Stomach (tissue), 19 donors: ENCODE measurements at places on chromosomes 7 and 10. TPM values are rescaled to one million over a fixed set of nuclear protein-coding genes. Genes with fewer than 3 reads are reported as not detected.

DNA sequence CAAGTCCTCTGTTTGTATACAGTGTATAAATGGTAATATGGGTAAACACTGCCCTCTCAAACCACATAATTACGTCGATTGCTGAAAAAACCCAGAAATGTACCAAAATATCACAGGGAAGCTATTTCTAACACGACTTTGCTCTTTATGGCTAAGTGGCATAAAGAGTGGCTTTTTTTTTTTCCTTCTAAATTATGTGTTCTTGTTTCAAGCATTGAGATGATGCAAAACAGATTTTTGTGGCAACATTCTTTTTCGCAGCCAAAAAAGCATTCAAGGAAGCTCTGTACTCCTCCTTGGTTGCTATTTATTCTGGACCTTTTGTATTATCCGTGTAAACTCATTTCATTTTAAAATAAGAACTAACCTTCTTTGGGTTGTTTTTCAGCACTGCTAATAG, 138.9 kb downstream of the VTI1A start:
- H3K4me1 ChIP-seq: no peaks in the 10 kb centered on the region
- no peak overlapping the region for H3K27ac ChIP-seq
- H3K4me3 ChIP-seq: no peak overlapping the region
- no peaks in the 10 kb centered on the region for H3K27me3 ChIP-seq

- no peak overlapping the region for H3K4me3 ChIP-seq
- H3K4me1 ChIP-seq: peaks cover 14% of the 10 kb centered on the region
- no peak for DNase-seq
These were observed 52.2 kb downstream of the DIP2C start for GRCh38 chr10:637221-637620.

DNA sequence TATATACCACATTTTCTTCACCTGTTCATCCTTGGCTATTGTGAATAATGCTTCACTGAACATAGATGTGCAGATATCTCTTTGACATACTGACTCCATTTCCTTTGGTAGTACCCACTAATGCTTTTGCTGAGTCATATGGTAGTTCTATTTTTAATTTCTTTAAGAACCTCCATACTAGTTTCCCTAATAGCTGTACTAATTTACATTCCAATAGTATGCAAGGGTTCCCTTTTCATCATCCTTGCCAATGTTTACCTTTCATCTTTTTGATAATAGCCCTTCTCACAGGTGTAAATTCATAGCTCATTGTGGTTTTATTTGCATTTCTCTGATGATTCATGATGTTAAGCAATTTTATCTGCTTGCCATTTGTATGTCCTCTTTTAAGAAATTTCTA, 159.9 kb downstream of the CALCR start:
- H3K4me1 ChIP-seq: no peaks in the 10 kb centered on the region
- no peaks in the 10 kb centered on the region for H3K27me3 ChIP-seq
- no peak for DNase-seq

- H3K4me3 ChIP-seq: no peak overlapping the region
- DNase-seq: no peak
- no peaks in the 10 kb centered on the region for H3K27me3 ChIP-seq
- no peak overlapping the region for H3K27ac ChIP-seq
- H3K4me1 ChIP-seq: no peaks in the 10 kb centered on the region
These were observed 63.3 kb upstream of the PAPSS2 start for GRCh38 chr10:87596351-87596750.

- no peak overlapping the region for H3K27ac ChIP-seq
- no peaks in the 10 kb centered on the region for H3K27me3 ChIP-seq
- no peaks in the 10 kb centered on the region for H3K4me1 ChIP-seq
- H3K4me3 ChIP-seq: no peak overlapping the region
- H3K36me3 ChIP-seq: no peaks in the 10 kb centered on the region
- no peak for DNase-seq
These were observed 457.1 kb downstream of the TYW1 start for GRCh38 chr7:67453580-67454380.

DNA sequence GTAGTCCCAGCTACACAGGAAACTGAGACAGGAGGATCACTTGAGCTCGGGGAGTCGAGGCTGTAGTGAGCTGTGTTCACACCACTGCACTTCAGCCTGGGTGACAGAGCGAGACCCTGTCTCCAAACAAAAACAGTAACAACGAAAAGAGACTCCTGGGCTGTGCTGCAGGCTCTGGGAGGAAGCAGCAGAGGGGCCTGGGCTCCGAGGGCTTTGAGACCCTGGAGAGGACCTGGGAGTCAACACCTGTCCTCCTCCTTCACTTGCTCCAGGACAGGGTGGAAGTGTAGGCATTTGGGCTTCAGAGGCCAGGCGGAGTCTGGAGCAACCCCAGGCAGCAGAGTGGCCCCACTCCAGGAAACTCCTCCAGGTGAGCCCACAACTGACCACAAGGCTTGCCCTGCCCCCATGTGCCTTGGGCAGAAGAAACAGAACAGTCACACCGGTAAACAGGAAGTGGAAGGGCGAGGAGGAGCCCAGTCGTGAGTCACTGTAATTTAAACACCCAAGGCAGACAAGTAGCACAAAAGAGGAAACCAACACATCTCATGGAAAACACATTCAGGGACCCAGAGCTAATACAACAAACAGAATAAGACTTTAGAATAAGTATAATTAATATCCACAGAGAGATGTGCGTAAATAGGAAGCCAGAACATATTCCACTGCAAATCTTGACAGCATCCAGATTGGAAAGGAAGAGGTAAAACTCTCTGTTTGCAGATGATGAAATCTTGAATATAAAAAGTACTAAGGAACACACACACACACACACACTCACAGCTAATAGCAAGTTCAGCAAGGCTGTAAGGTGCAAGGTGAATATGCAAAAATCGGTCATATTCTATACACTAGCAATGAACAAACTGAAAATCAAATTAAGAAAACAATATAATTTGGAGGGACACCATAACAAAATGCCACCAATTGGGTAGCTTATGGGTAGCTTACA, 20.5 kb upstream of the RASGEF1A start:
- H3K4me3 ChIP-seq: no peak overlapping the region
- H3K36me3 ChIP-seq: no peaks in the 10 kb centered on the region
- H3K27me3 ChIP-seq: peaks cover 12% of the 10 kb centered on the region
- peak overlapping the region; percentile 71 for H3K27ac ChIP-seq
- peaks cover 4% of the 10 kb centered on the region for H3K4me1 ChIP-seq
- DNase-seq: peak; percentile 69

The FANK1 gene
- total RNA-seq: 9.4 TPM

- H3K27ac ChIP-seq: no peak overlapping the region
- H3K36me3 ChIP-seq: no peaks in the 10 kb centered on the region
- no peaks in the 10 kb centered on the region for H3K27me3 ChIP-seq
- no peaks in the 10 kb centered on the region for H3K4me1 ChIP-seq
- no peak overlapping the region for H3K4me3 ChIP-seq
- no peak for DNase-seq
These were observed 127.1 kb upstream of the SVIL start for GRCh38 chr10:29761916-29762315.

The PRPS1L1 gene
- total RNA-seq: not detected

DNA sequence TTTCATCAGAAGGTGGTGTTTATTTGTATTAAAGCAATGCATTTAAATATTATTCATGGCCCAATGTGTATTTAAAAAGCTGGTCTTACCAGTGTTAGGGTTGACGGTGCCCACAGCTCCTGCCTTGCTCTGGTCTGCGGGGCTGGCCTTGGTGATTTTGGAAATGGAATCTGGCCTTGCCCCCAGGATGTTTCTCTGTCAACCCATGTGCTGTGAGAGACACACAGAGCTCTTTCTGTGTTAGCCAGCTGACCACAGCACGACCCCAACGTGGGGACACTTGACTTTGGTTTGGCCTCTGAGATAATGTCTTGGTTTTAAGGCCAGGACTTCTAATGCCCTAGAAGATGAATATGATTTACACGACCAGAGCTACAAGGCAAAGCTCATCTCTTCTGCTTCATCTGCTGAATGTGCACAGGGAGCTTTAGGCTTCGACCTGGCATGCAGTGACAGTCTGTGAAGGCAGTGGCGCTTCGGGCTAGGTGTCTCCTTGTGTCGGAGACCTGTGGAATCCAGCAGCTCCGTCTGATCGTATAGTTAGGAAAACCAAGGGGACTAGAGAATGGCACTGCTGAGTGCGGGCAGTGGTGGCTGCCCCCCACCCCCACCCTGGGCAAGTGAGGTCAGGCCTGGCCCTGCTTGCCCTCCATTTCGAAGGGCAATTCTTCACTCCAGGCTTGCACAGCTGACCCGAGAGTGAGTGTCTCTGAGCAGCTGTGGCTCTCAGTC, 246.1 kb downstream of the EBF3 start:
- no peak overlapping the region for H3K4me3 ChIP-seq
- no peaks in the 10 kb centered on the region for H3K36me3 ChIP-seq
- H3K4me1 ChIP-seq: no peaks in the 10 kb centered on the region
- no peaks in the 10 kb centered on the region for H3K27me3 ChIP-seq
- DNase-seq: no peak
- H3K27ac ChIP-seq: no peak overlapping the region

The TRIM73 gene
- total RNA-seq: 20.5 TPM

The TBX20 gene
- total RNA-seq: not detected

GRCh38 chr10:97053276-97053675, 132.5 kb downstream of the SLIT1 start:
- no peaks in the 10 kb centered on the region for H3K4me1 ChIP-seq
- no peak overlapping the region for H3K27ac ChIP-seq
- no peak overlapping the region for H3K4me3 ChIP-seq
- no peak for DNase-seq

The JAKMIP3 gene
- 0.58 TPM for total RNA-seq

The AOAH gene
- total RNA-seq: 3.1 TPM

DNA sequence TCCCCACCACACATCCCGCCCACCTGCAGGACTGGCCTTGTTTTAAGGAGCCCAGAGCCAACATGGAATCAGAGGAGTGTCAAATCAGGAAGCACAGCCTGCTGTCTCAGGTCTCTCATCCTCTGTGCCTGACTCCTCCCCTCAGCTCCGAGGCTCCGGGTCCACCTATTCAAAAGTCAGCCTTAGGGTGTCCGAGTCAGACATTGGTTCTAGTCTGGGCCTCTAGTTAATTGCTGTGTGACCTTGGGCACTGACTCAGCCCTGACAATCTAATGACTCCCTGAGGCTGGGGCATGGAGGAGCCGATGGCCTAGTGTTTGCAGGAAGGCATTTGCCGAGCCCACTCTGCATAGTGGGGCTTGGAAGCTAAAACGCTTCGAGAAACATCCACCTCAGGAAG, 223.1 kb upstream of the PPP2R2D start:
- no peak overlapping the region for H3K4me3 ChIP-seq
- DNase-seq: no peak
- no peaks in the 10 kb centered on the region for H3K4me1 ChIP-seq
- no peak overlapping the region for H3K27ac ChIP-seq

- no peaks in the 10 kb centered on the region for H3K27me3 ChIP-seq
- H3K4me1 ChIP-seq: no peaks in the 10 kb centered on the region
- H3K27ac ChIP-seq: no peak overlapping the region
- no peak for DNase-seq
- no peaks in the 10 kb centered on the region for H3K36me3 ChIP-seq
These were observed 56.5 kb downstream of the CCDC71L start for GRCh38 chr7:106604303-106604924.

- no peaks in the 10 kb centered on the region for H3K4me1 ChIP-seq
- no peaks in the 10 kb centered on the region for H3K27me3 ChIP-seq
- no peak for DNase-seq
- no peak overlapping the region for H3K27ac ChIP-seq
- no peak overlapping the region for H3K4me3 ChIP-seq
These were observed 1.1 kb upstream of the PPP1R9A start for GRCh38 chr7:94906065-94906851.

- H3K27me3 ChIP-seq: no peaks in the 10 kb centered on the region
- no peak overlapping the region for H3K27ac ChIP-seq
- no peak for DNase-seq
- H3K4me1 ChIP-seq: peaks cover 2% of the 10 kb centered on the region
- H3K36me3 ChIP-seq: peaks cover 20% of the 10 kb centered on the region
- H3K4me3 ChIP-seq: no peak overlapping the region
These were observed 31.7 kb upstream of the CYP26C1 start for GRCh38 chr10:93028883-93029282.

The FGFR2 gene
- total RNA-seq: 17.1 TPM

GRCh38 chr10:104123397-104123796, 1.4 kb downstream of the SFR1 start:
- H3K4me3 ChIP-seq: no peak overlapping the region
- DNase-seq: no peak
- H3K36me3 ChIP-seq: peaks cover 7% of the 10 kb centered on the region
- no peak overlapping the region for H3K27ac ChIP-seq
- H3K27me3 ChIP-seq: no peaks in the 10 kb centered on the region

DNA sequence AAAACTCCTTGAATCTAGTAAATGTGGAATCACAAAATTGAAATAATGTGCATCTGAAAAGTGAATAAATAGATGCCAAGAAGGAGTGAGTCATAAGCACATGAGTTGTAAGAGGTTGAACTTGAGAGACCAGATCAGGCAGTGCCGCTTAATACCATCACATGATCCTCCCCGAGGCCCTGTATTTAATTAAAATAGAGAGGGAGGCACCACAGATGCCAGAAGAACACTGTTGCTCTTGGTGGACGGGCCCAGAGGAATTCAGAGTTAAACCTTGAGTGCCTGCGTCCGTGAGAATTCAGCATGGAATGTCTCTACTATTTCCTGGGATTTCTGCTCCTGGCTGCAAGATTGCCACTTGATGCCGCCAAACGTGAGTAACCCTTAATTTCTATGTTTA, at the start of gene GPNMB:
Gene GPNMB (plus strand): TSS at position 221 of the 400 bp plus-strand sequence. CDS start 83 bp downstream, at position 304.
- H3K4me1 ChIP-seq: peaks cover 6% of the 10 kb centered on the region
- H3K27ac ChIP-seq: peak within 1 kb of the TSS; percentile 69
- peak within 1 kb of the TSS; percentile 42 for H3K4me3 ChIP-seq
- no peak for DNase-seq
- no peaks in the 10 kb centered on the region for H3K36me3 ChIP-seq

GRCh38 chr10:130017631-130018022, 53.6 kb upstream of the EBF3 start:
- H3K4me3 ChIP-seq: no peak overlapping the region
- no peak for DNase-seq

GRCh38 chr7:80257756-80258155, 123.1 kb downstream of the GNAI1 start:
- H3K27ac ChIP-seq: no peak overlapping the region
- no peak for DNase-seq
- no peaks in the 10 kb centered on the region for H3K36me3 ChIP-seq
- H3K4me3 ChIP-seq: no peak overlapping the region

DNA sequence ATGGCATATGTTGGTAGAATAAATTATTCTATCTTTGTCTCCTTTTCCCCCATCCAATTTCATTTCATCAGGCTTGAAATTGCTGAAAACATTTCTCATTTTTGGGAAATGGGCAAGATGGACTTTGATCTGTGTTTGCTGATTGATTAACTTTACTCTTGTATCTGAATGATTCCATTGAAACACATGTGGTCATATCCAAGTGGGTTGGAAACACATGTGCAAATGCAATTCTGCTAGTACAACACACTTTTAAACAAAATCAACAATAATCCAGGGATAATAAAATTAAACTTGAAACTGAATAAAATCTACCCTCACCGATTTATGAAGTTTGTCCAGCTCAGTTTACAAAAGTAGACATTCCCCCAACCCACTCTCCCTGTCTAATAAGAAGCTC, 96.9 kb downstream of the EPDR1 start:
- no peaks in the 10 kb centered on the region for H3K27me3 ChIP-seq
- no peaks in the 10 kb centered on the region for H3K4me1 ChIP-seq
- H3K36me3 ChIP-seq: no peaks in the 10 kb centered on the region
- no peak overlapping the region for H3K27ac ChIP-seq
- no peak overlapping the region for H3K4me3 ChIP-seq
- no peak for DNase-seq
